ENCODE measurements at places on chromosomes 7 and 10.

DNA sequence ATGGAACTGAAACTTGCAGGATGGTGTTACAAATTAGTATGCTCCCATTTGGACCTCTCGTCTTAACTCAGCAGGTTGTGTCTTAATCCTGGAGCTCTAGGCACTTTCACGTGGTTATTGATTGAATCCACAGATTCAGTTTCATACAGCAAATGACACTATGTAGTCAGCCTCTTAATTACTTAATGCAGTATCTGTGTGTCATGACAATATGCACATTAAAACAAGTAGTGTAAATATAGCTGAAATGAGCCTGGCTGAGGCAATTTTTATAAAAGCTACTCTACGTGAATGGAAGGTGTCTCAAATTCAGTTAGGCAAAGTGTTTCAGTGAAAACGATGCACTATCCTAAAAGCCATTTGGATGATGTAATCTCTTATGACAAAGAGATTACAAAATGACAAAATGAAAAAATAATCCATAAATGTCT, 86.8 kb downstream of the CD36 start:
- no peak for DNase-seq

- DNase-seq: no peak
These were observed 249.1 kb upstream of the TMEM72 start for GRCh38 chr10:44662051-44662450.

GRCh38 chr10:30873411-30873810, 158.3 kb downstream of the ZNF438 start:
- DNase-seq: no peak

GRCh38 chr7:112876877-112877276, 86.7 kb upstream of the TMEM168 start:
- no peak for DNase-seq

GRCh38 chr7:111785076-111785475, 222.8 kb upstream of the IMMP2L start:
- no peak for DNase-seq

DNA sequence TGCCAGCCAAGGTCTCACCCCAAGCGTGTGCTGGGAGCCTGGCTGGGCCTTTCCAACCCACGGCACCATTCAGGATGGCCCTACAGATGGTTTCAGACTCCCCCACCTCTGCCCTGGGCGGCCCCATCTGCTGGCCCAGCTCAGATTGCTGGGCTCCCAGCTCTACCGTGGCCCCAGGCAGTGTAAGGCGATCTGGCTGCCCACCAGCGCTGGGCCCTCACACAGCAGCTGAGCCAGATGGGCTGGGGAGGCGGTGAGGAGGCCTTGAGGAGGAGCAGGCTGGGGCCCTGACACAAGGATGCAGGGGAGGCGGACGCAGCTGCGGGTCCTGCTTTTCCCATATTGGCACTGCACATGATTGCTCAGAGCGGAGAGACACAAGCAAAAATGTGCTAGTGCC, 162.8 kb downstream of the NRF1 start:
- DNase-seq: no peak

- no peak for DNase-seq
These were observed 31.0 kb downstream of the PDE1C start for GRCh38 chr7:32039000-32039756.

DNA sequence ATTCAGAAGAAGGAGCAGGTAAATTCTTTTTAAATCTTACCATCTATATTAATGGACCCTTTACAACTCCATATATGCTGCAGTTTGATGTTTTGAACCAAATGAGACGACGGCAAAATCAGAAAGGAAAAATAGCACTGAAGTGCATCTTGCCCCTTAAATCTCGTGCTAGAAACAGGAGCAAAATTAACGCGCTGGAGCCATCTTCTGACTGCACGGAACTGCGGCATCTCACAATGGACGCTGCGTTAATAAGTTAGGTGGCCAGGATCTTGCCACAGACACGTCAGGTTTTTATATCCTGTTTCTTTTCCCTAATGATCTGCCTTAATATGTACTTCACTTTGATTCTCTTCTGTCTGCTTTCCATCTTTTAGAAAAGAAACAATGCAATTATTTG, 354.5 kb downstream of the TFEC start:
- no peak for DNase-seq

DNA sequence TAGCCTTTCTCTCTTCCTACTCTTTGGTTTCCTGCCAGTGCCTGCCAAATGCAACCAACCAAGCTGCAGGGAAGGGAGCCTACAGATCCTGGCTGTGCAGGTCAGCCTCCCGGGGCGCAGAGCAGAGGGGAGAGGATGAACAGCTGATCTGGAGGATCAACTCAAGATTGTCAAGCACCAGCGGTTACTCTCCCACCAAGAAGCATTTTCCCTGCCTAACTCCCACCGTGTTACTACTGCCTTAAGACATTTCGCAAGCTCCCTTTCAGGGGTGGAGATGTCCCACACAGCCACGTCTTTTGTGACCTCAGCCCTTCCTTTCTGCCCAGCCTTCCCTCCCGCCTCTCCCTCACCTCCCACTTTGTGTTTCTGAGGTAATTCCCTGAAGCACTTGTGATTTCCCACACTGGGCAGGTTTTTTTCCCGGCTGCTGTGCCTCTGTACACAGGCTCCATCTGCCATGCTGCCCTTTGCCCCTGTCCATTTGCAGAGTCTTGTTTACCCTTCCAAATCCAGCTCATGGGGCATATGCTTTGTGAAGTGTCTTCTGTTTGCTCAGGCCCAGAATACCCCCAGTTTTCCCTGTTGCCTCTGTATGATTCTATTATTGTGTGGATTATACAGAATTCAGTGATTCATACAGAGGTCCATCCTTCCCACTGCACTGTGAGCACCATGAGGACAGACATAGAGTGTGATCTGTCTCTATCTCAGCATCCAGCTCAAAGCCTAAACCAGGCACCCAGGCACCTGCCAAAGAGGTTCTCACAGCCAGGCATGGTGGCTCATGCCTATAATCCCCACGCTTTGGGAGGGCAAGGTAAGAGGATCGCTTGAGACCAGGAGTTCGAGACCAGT, 40.9 kb upstream of the PAPSS2 start:
- DNase-seq: no peak
